ENCODE measurements at places on chromosomes 2 and 18.

GRCh38 chr2:240622060-240622411 lies 3.2 kb upstream of the GPR35 start:
- no peak for DNase-seq

DNA sequence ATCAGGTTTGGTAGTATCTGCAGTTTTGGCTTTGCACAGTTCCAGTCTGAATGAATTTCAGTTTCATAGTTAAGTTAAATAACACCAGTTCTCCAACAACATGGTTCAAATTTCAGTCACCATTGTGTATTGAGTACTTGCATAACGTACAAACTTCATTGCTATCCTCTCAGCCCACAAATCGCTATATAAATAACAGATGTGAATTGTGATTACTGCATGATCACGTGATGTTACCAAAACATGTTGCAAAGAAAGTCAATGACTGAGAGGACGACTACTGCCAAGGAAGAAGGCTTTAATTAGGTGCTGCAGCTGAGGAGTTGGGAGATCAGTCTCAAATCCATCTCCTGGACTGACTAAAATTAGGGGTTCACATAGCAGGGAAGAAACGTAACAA lies 48.2 kb downstream of the COL4A4 start:
- peak; percentile 41 for DNase-seq

DNA sequence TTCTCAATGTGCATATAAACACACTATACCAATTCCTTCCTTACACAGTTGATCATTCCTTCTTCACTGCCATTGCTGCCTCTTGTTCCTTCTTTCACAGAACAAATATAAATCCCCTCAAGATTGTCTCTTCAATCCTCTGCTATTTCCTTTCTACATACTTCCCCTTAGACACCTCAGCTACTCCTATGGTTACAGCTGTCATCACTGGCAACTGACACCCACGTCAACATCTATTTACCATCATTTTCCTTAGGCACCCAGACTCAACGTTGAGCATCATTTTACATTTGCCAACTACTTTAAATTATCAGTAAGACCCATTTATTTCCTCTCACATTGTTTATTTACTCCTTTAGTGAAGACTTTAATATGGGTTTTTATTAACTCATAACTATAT lies 488.8 kb upstream of the FSHR start:
- DNase-seq = no peak

GRCh38 chr2:101830146-101830545 lies 132.6 kb downstream of the MAP4K4 start:
- DNase-seq = no peak

GRCh38 chr2:119721462-119721861 lies 38.3 kb upstream of the PTPN4 start:
- no peak for DNase-seq

GRCh38 chr2:111975053-111975552 lies 76.7 kb downstream of the MERTK start:
- DNase-seq = peak; percentile 63

DNA sequence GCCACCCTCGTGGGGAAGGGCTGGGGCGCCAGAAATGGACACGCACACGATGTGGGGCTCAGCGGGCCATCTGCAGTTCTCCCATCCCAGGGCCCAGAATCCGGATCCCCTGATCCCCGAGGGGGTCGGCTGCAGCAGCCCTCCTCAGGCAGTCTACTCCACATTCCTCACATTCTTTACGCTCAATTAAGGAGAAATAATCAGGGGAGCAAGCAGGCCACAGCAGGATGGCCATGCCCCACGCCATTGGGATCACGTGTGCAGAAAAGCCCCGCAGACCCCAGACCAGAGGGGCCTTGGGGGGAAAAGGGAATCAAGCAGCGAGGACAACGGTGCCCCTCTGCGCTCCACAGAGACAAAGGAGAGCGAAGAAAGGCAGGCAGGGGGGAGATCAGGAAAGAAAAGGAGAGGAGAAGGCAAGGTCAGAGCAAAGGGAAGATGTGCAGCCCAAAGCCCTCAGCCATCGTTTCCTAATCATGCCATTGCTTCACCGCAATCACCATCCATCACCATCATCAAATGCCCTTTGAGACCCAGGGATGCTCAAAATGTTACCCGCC lies 17.5 kb upstream of the PKDCC start:
- DNase-seq = no peak

GRCh38 chr2:206488623-206489022 lies 45.3 kb downstream of the ADAM23 start:
- no peak for DNase-seq

GRCh38 chr2:174076040-174076439 lies 110.9 kb upstream of the SP3 start:
- no peak for DNase-seq

- DNase-seq = no peak
These were observed 53.9 kb downstream of the REEP1 start for GRCh38 chr2:86283411-86284030.

- DNase-seq = no peak
These were observed 350.2 kb downstream of the ZNF521 start for GRCh38 chr18:25001803-25002202.

GRCh38 chr2:23452853-23453420 lies 68.0 kb downstream of the KLHL29 start:
- DNase-seq = no peak

GRCh38 chr2:71240794-71241193 lies 13.9 kb upstream of the PAIP2B start:
- no peak for DNase-seq

DNA sequence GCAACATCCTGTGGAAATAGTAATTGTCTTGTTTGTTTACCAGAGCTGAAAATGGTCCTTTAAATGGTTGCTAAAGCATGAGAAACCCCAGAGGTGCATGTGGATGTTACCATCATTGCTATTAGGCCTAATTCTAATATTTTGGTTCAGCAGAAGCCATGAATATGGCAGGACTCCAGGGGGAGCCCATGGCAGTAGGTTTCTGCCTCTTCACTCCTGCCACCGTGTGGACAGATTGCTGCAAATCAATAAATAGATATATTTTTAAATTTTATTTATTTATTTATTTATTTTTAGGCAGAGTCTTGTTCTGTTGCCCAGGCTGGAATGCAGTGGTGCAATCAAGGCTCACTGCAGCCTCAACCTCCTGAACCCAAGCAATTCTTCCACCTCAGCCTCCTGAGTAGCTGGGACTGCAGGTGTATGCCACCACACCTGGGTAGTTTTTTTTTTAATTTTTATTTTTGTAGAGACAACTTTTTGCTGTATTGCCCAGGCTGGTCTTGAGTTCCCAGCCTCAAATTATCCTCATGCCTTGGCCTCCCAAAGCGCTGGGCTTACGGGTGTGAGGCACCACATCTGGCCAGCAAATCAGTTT lies 54.9 kb upstream of the CAPN13 start:
- DNase-seq = peak; percentile 75

DNA sequence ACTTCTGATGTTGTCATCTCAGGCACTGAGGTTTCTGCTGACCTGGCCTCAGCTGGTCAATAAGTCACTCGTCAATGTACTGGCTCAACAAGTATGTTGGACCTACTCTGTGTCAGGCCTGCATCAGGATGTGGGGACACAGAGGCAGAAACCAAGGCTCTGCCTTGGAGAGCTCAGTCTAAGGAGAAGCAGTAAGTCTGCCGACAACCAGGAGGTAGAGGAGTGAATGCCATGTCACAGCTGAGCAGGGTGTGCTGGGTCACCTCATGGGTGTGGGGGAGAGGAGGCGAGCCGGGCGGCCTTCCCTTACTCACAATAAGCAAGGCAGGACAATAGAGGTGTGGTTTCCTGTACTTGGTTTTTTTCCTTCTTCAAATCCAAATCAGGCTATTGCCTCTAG lies 75.8 kb downstream of the COLEC12 start:
- DNase-seq = no peak

GRCh38 chr2:218397820-218398436 lies 1.7 kb upstream of the CTDSP1 start:
- DNase-seq = no peak

DNA sequence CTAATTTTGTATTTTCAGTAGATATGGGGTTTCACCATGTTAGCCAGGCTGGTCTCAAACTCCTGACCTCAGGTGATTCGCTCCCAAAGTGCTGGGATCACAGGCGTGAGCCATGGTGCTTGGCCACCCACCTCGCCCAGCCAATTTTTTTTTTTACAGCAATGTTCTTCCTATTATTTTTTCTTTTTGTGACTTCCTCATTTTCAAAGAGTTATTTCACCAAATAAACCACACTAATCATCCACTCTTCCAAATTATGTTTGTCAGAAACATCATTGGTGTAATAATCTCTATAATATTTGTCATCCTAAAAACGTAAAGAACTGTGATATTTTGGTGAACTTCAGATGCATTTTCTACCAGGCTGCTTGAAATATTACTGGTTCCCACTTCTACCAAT lies 16.3 kb upstream of the PDCL3 start:
- no peak for DNase-seq

- DNase-seq = no peak
These were observed 370.4 kb downstream of the SOCS6 start for GRCh38 chr18:70659036-70659925.

DNA sequence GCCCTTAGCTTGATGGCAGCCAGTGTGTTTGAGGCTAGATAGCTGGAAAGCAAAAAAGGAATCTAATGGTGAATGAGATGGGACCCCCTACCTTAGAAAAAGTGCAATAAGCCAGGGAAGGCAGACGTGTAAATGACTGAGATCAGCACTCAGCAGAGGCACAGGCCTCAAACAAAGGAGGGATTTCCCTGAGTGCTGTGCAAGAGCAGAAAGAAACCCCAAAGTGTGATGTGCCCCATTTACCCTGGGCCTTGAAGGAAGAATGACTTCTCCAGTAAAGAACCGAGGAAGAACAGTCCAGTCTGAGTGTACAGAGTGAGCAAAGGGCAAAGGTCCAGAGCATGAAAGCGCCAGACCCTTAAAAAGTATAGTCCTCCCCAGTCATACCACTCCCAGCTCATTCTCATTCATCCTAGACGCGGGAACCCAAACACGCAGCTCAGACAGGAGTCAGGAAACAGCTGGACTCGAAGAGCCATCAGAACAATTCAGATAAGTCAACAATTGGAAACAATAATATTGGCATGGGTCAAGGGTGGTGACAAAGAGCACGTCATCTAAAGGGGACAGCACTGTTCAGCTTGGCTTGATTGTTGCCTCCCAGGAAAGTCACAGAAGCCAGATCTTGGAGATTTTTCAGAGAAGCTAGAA lies 121.7 kb downstream of the INO80D start:
- no peak for DNase-seq

GRCh38 chr2:201261471-201261870 lies 1.1 kb downstream of the CASP8 start:
- no peak for DNase-seq

DNA sequence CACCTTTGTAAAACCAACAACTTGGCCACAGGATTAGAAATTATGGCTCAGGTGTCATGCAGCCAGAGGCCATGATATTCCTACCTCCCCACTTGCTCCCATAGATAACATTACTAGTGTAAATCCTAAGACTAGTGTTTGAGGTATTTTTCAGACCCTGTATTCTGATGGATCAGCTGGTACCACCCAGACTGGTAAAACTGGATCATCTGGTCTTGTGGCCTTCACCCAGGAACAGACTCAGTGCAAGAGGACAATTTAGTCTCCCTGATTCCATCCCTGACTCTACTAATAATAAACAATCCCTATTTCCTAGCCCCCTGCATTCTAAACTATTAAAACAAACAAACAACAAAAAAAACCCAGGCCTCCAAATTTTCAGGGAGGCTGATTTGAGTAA lies 121.0 kb downstream of the ALPK2 start:
- no peak for DNase-seq

GRCh38 chr2:65864619-65865018 lies 432.2 kb upstream of the SPRED2 start:
- no peak for DNase-seq

- DNase-seq = no peak
These were observed 343.7 kb upstream of the MEX3C start for GRCh38 chr18:51541230-51541629.

DNA sequence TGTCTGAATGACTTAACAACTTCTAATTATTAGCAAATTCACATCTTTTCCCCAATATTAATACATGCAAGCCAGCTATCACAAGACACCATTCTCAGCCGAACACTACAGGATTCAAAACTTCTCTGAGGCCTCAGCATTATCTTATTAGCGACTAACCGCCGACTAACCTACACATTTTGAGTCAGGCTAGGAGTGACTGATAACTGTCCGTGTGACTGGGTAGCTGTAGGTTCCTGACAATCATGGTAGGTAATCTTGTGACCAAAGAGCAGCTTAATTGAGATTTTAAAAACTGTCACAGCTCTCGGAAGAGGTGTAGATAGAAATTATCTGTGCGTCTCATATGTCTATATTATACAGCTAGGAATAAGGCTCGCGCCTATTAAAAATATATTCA lies 44.1 kb upstream of the SP5 start:
- no peak for DNase-seq

DNA sequence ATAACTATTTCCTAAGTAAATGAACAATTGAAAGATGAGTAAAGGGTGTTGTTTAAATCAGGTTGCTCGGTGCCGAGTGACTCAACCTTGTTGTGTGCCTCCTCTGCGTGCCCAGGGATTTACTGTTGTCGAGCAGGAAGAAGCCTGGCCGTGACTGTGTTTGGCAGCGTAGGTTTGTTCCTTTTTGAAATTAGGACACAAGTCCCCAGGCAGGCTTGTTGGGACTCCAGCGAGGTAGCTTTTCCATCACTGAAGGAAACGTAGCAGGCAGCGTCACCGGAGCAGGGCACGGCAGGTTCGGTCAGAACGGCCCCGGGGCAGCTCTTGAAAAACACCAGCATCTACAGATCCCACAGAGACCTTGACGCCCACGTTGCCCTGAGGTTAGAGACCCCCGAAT lies 48.6 kb downstream of the TMEM18 start:
- DNase-seq = no peak

GRCh38 chr2:217004656-217005055 lies 144.8 kb upstream of the TNP1 start:
- no peak for DNase-seq

DNA sequence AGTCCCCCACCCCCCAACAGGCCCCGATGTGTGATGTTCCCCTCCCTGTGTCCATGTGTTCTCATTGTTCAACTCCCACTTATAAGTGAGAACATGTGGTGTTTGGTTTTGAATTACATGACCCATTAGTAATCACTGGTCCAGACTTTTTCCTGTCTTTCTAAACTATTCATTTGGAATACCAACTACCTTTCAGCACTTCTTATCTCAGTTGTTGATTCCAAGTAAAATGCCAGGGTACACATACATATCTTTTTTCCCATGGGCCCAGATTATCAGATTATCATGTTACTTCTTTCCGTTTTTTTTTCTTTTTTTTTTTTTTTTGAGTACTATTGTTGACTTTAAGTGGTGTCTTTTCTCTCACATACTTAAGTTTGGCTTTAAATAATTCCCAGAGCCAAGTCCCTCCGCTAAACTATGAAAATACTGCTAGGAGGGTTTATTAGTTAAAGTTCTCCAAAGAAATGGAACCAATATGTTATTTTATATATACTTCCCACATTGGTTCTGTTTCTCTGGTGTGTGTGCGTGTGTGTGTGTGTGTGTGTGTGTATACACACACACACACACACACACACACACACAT lies 389.3 kb downstream of the IRS1 start:
- DNase-seq = no peak

DNA sequence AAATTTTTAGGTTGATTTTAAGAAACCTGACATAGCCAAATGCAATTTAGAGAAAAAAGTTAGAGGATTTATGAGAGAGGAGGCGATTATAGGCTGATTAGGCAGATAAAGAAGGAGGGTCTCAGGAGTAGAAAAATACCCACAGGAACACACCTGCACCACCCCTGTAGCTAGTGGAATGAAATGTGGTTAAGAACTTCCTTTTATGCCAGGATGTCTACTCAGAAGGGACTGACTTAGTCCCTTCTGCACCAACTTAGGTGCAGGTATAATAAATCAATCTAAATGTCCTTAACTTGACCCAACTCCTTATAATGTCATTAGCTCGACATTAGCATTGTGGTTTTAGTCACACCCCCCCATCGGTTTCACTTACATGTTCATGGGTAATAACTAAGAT lies 1274.5 kb upstream of the TMEFF2 start:
- no peak for DNase-seq
